Effector memory CD8-positive, alpha-beta T cell (primary cell): ENCODE measurements at places on chromosomes 4 and X.

GRCh38 chr4:146269228-146269653 lies 54.9 kb downstream of the REELD1 start:
- no peak for DNase-seq

GRCh38 chr4:25330335-25330734 lies 17.8 kb downstream of the ZCCHC4 start:
- DNase-seq, result no peak

DNA sequence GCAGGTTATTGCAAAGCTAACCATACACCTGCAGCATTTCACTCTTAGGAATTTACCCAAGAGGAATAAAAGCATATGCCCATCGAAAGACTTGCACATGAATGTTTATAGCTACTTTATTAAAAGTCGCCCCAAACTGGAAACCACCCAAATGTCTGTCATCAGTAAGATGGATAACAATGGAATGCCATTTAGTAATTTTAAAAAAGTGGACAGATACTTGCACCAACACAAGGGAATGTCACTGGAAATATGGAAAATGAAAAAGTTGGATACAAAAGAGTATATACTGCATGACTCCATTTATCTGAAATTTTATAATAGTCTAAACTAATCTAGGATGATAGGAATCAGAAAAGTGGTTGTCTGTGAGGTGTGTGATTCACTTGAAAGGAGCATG lies 12.9 kb downstream of the GK start:
- no peak for DNase-seq

DNA sequence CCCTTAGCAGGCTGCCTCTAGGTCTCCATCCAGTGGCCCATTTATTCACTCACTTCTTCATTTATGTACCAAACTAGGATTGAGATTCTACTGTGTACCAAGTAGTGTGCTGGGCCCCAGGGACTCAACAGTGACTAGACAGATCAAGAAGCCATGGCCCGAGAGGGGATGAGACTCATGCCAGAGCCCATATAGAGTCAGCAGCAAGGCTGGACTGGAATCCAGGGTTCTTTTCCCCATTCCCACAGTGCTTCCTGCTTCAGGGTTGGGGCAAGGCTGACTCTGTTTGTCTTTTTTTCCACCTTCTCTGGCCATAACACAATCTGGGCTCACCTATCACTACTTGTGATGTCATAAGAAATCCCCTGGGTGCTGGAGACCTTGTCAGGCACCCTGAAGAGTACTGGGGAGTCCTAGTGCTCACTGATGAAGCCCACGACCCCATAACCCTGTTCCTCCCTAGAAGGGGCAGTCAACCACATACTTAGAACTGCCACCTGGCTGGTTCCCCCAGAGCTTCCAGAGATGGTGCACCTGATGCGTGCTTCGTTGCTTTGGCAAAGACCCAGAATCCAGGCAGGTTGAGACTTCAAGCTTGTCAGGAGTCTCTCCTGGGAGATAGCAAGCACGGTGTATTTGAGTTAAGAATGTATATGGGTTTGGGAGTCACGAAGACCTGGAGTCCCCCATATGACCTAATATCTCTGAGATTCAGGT lies 6.2 kb downstream of the RTL5 start:
- DNase-seq, result no peak

DNA sequence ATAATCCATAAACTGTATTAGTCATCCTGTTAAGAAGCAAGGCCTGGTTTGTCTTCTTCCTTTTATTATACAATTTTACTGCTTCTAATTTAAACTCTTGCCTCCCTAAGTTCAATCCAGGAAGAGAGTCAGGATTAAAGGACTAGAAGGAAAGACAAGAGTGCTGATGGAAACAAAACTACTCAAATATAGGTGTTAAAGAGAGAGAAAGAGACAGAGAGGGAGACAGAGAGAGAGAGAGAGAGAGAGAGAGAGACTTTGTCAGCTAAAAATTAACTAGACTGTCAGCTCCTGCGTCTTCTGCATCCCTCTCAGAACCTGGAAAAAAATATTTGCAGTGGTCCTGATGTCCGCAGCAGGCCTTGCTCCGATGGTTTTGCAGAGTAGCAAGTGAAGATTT lies 13.5 kb upstream of the FGG start:
- no peak for DNase-seq

- DNase-seq, result no peak
Measured at GRCh38 chr4:97868097-97868496, 275.2 kb downstream of the STPG2 start.
